ENCODE measurements at places on chromosomes 2 and 18.

GRCh38 chr18:26696308-26696707 lies 148.0 kb upstream of the KCTD1 start:
- no peak for DNase-seq

- DNase-seq = no peak
These were observed 356.7 kb downstream of the HRH4 start for GRCh38 chr18:24817150-24817549.

GRCh38 chr2:221285148-221285547 lies 287.0 kb downstream of the EPHA4 start:
- no peak for DNase-seq

GRCh38 chr2:197255543-197255942 lies 55.0 kb downstream of the ANKRD44 start:
- DNase-seq = peak; percentile 98

GRCh38 chr2:85761512-85761944 lies 7.7 kb downstream of the ATOH8 start:
- DNase-seq = no peak

DNA sequence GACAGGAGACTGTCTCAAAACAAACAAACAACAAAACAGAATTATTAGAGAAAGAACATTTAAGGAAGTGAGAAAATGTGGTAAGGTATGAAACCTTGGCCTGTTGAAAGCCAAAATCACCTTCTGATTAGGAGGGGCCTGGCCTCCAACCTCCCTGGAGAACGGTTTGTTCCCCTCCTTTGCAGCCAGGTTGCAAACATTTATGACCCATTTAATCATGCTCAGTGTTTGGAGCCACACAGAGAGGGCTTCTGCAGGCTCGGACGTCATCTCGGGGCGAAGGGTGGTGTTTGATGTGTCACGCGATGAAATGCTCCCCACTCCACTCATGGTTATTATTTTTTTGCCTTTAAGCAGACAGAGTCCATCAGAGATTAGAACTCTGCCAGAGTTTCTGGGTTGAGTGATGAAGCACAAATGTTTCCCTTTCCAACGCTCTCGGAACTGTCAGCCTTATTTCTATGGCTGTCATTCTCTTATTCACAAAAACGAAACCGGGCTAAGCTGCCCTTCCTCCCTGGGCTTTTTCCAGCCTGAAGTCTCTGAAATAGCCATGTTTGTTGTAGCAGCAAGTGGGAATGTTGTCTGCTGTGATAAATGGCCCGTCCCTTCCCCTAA lies 33.6 kb upstream of the ROCK2 start:
- DNase-seq = no peak

- peak; percentile 54 for DNase-seq
These were observed 382.3 kb upstream of the CRIM1 start for GRCh38 chr2:35973132-35973736.

DNA sequence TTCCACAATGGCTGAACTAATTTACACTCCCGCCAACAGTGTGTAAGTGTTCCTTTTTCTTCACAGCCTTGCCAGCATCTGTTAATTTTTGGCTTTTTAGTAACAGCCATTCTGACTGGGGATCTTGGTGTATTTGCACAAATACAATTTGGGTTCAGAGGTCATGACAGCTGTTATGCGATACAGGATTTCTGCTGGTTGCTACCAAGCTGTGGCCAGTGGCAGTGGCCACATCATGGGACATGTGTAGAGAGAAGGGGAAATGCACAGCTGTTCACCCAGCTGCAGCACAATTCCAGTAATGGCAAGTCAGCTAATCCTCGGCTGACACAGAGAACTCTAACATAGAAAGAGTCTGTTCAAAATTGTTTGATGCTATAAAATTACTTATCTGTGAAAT lies 21.0 kb upstream of the SELENOI start:
- no peak for DNase-seq

DNA sequence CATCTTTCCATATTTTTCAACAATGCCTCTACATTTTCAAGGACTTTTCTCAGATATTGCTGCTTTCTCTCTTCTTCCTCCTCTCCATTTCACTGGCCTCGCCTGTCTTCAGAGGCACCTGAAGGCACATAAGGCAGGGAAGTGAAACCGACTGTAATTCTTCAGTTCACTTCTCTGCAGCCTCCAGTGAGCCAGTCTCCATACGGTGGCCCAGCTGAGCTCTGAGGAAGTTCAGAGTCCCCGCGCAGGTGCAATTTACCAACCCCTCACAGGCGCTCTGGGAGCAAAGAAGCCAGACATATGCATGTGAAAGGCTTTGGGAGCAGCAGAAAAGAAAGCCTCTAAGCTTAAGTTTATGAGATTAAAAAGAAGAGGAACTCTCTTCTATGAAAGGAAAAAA lies 12.4 kb downstream of the KLHL14 start:
- DNase-seq = no peak

DNA sequence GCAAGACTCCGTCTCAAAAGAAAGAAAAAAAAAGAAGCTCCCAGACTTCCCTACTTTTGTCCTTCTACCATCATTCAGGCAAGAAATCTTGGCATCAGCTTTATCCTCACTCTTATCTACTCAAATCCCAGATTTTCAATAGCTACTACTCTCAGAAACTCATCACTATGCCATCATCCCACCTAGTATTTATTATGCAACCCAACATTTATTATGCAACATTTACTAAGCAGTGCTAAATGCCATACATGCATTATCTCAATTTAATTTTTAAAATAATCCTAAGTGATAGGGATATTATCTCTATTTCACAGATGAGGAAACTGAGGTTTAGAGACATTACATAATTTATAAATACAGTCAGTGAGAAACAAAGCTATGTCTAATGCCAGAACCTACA lies 4.1 kb downstream of the USP37 start:
- no peak for DNase-seq

GRCh38 chr2:160372010-160372356 lies 121.6 kb downstream of the RBMS1 start:
- no peak for DNase-seq

DNA sequence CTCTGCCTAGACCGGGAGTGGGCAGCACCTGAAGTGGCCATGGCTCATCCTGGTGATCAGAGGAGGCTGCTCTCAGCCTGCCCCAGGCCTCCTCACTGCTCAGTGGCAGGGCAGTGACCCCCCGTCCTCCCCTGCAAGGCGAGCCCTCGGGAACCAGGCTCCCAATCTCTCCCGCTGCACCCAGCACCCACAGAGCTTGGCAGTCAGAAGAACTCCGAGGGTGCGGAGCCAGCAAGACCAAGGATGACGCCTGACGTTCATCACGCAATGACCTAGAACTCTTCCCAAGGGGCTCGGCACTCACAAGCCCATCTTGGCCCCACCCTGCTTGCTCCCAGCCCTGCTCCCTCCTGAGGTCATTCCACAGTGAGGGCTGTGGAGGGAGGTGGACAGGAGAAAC lies 189.8 kb upstream of the SALL3 start:
- DNase-seq = no peak
